Frontal cortex (tissue), 4 donors: ENCODE measurements at places on chromosomes 11 and 22. TPM values are rescaled to one million over a fixed set of nuclear protein-coding genes. Genes with fewer than 3 reads are reported as not detected.

The PYGM gene
- 0.82 TPM for total RNA-seq

The LRRC55 gene
- 15.9 TPM for total RNA-seq

The PPP2R5B gene
- total RNA-seq = 27.3 TPM

The CABP4 gene
- not detected for total RNA-seq

The GLYATL1 gene
- total RNA-seq = 0.82 TPM

The DSCAML1 gene
- total RNA-seq = 6.1 TPM

The GSTP1 gene
- 206 TPM for total RNA-seq

The HDHD5 gene
- 33.0 TPM for total RNA-seq
